T-cell (primary cell): ENCODE measurements at places on chromosomes 5 and 9. TPM values are rescaled to one million over a fixed set of nuclear protein-coding genes. Genes with fewer than 3 reads are reported as not detected.

The CCDC180 gene
- 12.9 TPM for total RNA-seq

The UHRF2 gene
- total RNA-seq = 96.2 TPM

The TMEM252 gene
- not detected for total RNA-seq

The NR5A1 gene
- total RNA-seq = not detected

The CDKN2B gene
- 0.56 TPM for total RNA-seq

The CATSPER3 gene
- 0.93 TPM for total RNA-seq

The CYLC2 gene
- not detected for total RNA-seq

The PCDHGA9 gene
- total RNA-seq = 0.15 TPM

The AHRR gene
- 6.0 TPM for total RNA-seq

The NR2F1-AS1 gene
- total RNA-seq = not detected

The IRX1 gene
- not detected for total RNA-seq

The TMOD1 gene
- total RNA-seq = 1.3 TPM

The GRM6 gene
- not detected for total RNA-seq

The GPR107 gene
- total RNA-seq = 22.9 TPM

The MAPK9 gene
- total RNA-seq = 28.3 TPM

The TPPP gene
- total RNA-seq = 1.1 TPM

The EGFLAM gene
- total RNA-seq = not detected

The ABCA1 gene
- 0.41 TPM for total RNA-seq

The XPA gene
- total RNA-seq = 24.5 TPM

The ALDH1A1 gene
- total RNA-seq = 1.2 TPM

The PAPPA gene
- 0.03 TPM for total RNA-seq

The SLC38A9 gene
- total RNA-seq = 22.2 TPM

The LCN9 gene
- total RNA-seq = not detected
